Activated CD4-positive, alpha-beta T cell treated with anti-CD3 and anti-CD28 coated beads, Interleukin-2, amount 10 ng/mL, durations not matched to agents 24 days and 14 days (primary cell): ENCODE measurements at places on chromosomes 1 and 21. TPM values are rescaled to one million over a fixed set of nuclear protein-coding genes. Genes with fewer than 3 reads are reported as not detected.
A peak's percentile ranks its signal among the peaks of the same experiment; 100 is the strongest.

CACNA1S gene
- not detected in 2 replicates for total RNA-seq

GRCh38 chr1:168069384-168069783, 67.3 kb downstream of the GPR161 start:
- DNase-seq, result no peak

DNA sequence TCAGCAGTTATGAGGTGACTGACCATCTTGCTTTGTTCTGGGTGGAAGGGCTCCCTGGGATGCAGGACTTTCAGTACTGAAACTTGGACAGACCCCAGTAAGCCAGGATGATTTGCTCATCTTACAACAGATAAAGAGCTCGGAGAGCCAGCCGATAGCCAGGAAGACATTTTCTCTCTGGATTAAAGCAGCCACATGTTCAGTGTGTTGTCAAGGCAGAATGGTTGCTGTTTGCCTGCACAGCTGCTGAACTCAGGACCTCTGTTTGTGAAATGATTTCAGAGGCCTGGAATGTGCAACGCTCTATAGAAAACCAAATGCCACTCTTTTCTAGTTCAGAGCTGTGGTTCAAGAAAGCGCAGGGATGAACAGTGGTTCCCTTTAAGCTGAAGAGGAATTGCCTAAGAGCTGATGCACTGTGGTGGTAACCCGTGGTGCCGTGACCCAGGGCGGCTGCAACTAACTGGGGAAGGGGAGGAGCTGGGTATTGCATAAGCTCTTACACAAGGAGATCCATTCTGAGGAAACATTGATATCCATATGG, 40.7 kb downstream of the CASQ2 start:
- DNase-seq, result no peak

- no peak for DNase-seq
Observed at GRCh38 chr1:29410476-29410875, 174.2 kb downstream of the PTPRU start.

DNA sequence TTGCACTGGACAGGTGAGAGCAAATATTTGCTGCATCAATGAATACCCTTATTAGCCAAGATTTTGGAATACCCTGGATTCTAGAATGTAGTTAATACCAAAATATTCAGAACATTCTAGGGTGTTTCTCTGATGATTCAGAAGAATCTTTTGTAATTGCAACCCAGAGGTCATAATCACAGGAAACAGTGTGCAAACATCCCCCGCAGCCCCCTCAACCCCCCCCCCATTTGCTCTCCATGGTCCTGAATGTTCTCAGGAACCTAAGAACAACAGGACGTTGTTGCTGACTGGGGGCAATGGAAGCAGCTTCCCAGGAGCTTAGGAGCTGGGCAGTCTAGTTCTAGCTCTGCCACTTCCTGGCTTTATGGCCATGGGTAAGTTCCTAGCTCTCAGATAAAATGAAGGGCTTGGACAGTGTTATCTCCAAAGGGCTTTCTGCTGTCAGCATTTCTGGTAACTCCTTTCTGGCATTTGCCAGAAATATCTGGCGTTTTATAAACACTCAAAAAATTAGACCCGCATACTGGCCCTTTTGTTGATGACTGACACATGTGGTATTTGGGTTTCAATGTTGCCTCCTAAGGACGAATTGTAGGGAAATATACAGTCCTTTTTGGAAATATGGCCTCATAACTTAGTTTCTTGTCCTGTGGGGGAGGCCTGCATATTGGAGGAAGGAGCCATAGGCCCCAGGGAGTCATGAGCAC, 178.6 kb downstream of the RRAGC start:
- no peak for DNase-seq

SLAMF9 gene
- total RNA-seq, result not detected in 2 replicates

GRCh38 chr21:39156024-39156423, 27.2 kb downstream of the PSMG1 start:
- no peak for DNase-seq

DNA sequence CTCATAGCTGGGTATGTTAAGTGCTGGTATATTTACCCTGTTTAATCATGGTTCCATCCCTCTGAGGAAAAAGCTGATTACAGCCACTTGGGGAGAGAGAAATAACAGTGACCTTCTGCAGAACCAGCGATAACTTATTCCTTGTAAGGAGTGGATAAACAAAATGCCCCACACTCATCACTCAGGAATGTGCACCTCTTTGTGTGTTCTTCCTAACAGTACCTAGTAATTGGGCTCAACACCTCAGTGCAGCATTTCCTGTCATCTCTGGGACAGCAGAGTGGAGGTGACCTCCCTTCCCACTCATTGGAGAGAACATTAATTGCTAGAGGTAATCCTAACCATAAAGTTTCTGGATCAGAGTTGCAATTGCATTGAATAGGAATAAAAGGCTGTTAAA, 112.5 kb upstream of the F3 start:
- no peak for DNase-seq

DNA sequence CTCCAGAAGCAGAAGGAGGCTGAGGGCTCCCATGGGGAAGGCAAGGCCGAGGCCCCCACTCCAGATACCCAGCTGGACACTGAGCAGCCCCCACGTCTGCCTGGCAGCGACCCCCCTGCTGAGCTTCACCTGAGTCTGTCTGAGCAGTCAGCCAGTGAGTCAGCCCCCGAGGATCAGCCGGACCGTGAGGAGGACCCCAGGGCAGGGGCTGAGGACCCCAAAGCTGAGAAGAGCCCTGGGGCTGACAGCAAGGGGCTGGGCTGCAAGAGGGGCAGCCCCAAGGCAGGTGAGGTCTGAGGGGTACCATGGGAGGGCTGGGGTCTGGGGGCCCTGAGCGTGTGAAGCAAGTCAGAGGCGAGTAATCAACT, 21.3 kb downstream of the DMBX1 start:
- no peak for DNase-seq

GRCh38 chr1:87763483-87763882, 434.8 kb downstream of the LMO4 start:
- DNase-seq, result no peak

APCS gene
- not detected in 2 replicates for total RNA-seq

ADIPOR1 gene
- 86.7 and 92.1 TPM in 2 replicates for total RNA-seq

GRCh38 chr1:16131636-16132324, 24.1 kb downstream of the EPHA2 start:
- no peak for DNase-seq

GRCh38 chr1:170978371-170978910, 43.1 kb downstream of the MROH9 start:
- no peak for DNase-seq

- no peak for DNase-seq
Observed at GRCh38 chr1:89271341-89272015, 1.2 kb downstream of the GBP5 start.

DNA sequence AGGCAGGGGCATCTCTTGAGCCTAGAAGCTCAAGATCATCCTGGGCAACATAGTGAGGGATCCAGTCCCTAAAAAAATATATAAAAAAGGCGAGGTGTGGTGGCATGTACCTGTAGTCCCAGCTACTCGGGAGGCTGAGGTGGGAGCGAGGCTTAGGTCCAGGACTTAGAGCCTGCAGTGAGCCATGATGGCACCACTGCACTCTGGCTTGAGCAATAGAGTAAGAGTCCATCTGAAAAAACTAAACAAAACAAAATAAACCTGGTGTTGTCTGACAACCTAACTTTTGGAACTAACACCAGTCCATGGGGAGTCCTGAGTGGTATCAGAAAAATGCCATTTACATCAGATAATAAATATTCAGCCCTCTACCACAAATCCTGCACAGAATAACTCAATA, 110.1 kb upstream of the NRIP1 start:
- no peak for DNase-seq

GRCh38 chr1:225866061-225866837, 15.9 kb downstream of the TMEM63A start:
- peak; percentile 89 for DNase-seq
